Left ventricle myocardium inferior (tissue), 1 donor: ENCODE measurements at places on chromosomes 6 and 20.
A peak's percentile ranks its signal among the peaks of the same experiment; 100 is the strongest.

DNA sequence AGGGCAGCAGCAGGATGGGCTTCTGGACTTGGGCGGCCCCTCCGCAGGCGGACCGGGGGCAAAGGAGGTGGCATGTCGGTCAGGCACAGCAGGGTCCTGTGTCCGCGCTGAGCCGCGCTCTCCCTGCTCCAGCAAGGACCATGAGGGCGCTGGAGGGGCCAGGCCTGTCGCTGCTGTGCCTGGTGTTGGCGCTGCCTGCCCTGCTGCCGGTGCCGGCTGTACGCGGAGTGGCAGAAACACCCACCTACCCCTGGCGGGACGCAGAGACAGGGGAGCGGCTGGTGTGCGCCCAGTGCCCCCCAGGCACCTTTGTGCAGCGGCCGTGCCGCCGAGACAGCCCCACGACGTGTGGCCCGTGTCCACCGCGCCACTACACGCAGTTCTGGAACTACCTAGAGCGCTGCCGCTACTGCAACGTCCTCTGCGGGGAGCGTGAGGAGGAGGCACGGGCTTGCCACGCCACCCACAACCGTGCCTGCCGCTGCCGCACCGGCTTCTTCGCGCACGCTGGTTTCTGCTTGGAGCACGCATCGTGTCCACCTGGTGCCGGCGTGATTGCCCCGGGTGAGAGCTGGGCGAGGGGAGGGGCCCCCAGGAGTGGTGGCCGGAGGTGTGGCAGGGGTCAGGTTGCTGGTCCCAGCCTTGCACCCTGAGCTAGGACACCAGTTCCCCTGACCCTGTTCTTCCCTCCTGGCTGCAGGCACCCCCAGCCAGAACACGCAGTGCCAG is at the start of gene TNFRSF6B:
Gene TNFRSF6B, plus strand, starts transcription at position 25 of the 729 bp plus-strand sequence. Its CDS starts 116 bp downstream, at position 141.
- DNase-seq, result no peak

DNA sequence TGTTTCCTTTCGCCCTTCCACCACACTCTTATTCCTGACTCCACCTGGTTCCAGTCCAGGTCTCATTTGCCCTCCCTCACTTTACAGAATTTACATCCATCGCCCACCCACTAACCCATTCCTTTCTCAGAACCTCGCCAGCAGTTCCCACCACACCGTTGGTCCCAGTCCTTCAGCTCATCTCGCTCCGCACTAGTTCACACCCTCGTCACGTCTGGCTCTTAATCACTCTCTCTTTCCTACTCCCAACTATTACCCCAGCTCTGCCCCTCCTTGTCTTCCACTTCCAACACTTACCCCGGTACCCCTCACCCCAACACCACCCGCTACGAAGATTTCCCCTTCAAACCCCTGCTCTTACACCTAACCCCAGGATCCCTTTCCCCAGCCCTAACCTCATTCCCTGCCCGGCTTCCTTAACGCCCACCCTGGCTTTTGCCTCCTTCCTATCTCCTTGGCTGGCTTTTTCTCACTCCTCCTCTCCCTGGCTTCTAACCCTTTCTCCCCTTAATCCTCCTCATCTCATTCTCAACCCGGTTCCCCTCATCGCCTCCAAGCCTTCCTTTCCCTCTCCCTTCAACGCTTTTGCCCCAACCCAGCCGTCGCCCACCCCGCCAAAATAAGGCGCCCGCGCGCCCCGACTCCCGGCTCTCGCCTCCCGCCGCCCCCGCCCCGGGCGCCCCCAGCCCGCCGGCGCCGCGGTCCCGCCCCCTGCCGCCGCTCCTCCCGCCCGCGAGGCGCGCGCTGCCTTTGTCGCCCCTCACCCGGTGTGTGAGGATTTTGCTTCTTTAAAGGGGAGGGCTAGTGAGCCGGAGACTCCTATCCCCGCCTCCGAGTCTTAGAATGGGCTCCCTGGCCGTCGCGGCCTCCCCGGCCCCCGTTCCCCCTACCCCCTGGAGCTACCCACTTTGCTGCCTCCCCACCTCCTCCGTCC is 542 bp downstream of the USP49 start:
- DNase-seq, result no peak

DNA sequence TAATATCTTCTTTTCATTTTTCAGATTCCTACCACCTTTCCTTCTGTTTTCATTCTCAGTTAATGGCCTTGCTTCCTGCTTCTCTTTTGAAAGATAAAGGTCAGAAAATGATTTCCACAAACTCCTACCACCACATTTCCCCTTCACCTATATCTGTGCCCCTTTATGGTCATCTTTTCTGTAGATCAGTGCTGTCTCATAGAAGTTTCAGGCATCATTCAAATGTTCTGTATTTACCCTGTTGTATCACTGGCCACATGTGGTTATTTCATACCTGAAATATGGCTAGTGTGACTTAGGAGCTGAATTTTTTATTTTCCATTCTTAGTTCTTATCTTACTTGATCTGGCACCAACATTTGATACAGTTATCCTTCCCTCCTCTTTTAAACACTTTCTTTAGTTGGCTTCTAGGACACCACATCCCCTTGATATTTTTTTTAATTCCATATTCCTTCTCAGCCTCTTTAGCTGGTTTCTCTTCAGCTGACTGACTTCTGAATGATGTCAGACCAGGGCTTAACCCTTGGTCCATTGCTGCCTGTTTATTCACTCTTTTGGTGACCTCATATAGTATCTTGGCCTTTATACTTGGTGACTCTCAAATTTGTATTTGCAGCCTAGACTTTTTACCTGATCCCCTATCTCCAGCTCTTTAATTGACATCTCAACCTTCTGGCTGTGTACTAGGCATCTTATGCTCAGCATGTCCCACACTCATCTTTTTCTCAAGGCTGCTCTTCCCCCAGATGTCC is 81.0 kb downstream of the ATRN start:
- no peak for DNase-seq

- peak; percentile 28 for DNase-seq
These were observed 119.9 kb upstream of the ARID1B start for GRCh38 chr6:156657296-156657695.

GRCh38 chr6:39945626-39946025 is 11.4 kb upstream of the MOCS1 start:
- no peak for DNase-seq

DNA sequence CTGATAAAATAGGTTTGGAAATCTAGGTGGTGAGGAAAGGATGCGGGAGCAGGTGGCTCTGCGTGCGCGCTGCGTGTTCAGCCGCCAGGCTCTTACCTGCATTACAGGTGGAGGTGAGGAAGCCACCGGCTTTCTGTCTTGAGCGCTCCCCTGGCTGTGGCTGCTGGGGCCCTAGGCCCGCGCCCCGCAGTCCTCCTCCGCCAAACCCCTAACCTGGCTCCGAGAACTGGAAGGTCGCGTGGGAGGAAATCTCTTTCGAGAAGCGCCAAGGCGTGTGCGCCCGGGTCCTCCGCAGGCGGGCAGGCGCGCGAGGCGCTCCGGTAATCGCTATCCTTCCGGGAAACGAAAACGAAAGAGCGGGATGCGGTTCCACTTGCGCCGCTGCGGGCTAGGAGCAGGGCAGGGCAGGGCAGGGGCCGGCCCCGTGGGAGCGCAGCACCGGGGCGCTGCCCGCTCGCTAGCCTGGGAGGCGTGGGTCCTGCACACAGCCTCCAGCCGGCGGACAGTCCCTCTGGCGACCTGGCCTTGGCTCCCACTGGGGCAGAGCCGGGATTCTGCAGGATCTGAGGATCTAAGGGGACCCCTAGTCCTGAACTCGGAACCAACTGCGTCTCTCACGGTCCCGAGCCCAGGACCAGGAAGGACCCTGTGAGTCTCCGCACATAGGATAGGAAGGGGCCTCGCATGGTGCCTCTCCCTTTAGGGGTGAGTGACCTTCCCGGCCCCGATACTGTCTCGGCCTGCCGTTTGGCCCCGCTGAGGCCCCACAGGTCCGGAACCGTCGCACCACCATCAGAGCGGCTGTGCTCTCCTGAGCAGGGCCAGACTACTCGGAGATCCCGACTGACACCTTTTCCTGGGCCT is at the start of gene ETV7:
Gene ETV7, minus strand, starts transcription at position 230 of the 864 bp plus-strand sequence. Its CDS starts 128 bp downstream, at position 102.
- no peak for DNase-seq

GRCh38 chr6:44003345-44004061 is 123.7 kb downstream of the MRPL14 start:
- no peak for DNase-seq

DNA sequence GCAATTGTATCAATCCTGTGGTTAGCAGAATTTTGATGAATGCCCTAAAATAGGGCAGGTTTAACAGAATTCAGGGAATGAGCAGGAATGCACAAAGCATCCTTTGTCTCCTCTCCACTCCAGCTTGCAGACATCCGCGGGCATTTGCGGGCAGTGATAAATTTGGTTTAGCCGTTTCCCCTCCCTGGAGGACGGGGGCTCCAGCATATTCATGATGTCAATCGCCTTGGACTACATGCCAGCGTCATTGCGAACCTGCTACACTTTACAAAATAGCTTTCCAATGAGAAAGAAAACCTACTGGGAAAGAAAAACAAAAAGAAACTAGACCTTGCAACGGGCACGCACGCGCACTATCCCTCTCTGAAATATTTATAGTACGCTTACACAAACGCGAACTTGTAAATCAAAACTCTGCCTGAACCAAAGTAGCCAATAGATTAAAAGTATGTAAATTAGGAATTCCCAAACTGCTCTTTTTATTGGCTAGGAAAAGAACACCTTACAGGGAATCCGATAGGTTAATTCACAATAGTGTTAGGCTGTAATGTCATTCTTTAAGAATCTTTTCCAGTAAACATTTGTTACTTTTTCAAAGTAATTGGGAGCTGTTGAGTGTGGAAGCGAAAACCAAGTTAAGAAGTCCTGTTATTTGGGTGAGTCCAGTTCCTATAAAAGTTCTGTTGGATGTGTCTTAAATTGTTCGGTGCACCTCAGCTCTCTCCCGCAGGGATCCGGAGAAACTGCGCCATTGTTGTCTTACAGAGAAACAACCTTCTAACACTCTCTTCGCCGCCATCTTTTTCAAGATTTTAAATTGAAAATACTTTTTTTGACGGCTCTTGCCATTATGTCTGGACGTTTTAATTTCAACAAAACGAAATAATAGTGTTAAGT is 136.7 kb downstream of the HFE start:
- peak; percentile 50 for DNase-seq

GRCh38 chr6:15434823-15435380 is 189.0 kb downstream of the JARID2 start:
- DNase-seq, result no peak

DNA sequence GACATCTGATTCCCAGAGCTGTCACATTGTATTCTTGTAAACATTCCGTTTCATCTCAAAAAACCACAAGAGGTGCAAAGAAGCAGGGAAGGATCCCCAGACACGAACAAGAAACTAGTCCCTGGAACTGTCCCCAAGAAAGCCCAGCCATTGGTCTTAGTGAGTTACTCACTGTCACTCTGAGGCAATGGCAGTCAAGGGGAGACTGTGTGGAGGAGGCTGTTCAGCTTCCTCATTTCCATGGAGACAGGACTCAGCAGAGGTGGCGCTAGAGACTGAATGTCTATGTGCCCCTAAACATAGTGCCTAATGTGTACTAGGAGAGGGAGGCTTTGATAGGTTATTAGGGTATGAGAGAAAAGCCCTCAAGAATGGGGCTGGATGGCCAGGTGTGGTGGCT is 11.1 kb downstream of the ULBP1 start:
- DNase-seq, result no peak

DNA sequence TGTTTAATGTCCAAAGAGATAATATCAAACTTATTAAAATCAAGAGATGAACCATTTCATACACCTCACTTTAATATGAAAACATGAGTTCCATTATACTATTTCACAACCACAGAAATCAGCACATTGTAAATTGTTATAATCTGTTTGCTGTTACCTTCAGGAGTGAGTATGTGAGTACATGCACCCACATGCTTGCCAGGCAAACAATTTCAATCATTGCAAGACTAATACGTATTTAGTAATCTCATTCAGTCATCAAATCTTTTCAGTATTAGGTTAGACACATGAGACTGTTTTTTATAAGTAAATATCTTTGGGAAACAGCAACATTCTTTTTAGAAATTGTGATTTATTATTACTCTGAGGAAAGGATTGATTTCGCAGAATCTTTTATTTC is 9.3 kb upstream of the EPM2A start:
- no peak for DNase-seq

DNA sequence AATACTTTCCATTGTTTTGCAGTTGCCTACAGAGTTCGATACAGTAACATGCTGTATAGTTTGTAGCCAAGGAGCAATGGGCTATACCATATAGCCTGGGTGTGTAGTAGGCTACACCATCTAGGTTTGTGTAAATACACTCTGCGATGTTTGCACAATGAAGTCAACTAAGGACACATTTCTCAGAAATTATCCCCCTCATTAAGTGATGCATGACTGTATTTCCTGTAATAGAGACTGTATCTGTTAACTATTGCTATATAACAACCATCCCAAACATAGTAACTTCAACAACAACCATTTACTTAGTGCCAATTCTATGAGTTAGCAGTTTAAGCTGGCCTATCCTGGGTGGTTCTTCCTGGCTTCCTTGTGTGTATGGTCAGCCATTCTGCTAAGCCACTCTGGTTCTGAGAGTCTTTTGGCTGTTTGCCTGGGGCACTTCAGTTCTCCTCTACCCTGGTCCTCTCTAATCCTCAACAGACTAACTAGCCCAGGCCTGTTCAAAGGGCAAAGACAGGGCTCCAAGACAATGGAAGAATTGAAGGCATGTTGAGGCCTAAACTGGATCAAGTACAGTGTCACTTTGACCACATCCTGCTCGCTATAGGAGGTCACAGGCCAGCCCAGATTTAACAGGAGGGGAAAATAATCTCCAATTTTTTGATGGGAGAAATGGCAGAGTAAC is 124.0 kb downstream of the PLCB1 start:
- no peak for DNase-seq

DNA sequence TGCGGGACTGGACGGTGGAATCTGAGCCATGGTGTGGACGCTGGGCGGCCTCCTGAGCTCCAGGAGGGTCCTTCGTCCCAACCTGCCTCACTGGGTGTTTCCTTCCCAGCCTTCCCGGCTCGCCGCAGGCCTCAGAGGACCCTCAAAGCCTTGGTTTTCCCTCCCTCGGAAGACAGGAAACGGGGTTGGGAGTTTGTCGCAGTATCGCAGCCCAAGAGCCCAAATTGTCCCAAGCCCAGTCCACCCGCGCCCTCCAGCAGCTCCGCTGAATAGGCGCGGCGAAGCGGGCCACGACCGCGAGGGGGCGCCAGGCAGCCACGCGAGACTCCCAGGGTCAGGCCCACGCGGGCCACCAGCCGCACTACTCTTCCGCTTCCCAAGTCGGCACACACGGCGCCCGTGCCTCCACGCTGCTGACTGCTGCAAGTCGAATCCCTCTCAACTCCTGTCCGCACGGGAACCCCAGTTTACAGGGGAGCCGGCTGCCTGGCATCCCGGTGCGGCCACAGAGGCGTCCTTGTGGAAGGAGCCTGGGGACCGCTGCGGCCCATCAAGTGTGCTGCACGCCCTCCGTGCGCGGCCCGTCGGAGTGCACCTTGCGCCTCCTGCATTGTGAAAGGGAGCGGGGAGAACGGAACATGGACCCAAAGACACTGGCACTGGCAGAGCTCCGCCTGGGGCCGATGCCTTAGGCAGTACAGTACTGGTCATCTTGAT is 40.4 kb upstream of the HMGA1 start:
- DNase-seq, result peak; percentile 88
